ENCODE measurements at places on chromosomes 11 and 22.

DNA sequence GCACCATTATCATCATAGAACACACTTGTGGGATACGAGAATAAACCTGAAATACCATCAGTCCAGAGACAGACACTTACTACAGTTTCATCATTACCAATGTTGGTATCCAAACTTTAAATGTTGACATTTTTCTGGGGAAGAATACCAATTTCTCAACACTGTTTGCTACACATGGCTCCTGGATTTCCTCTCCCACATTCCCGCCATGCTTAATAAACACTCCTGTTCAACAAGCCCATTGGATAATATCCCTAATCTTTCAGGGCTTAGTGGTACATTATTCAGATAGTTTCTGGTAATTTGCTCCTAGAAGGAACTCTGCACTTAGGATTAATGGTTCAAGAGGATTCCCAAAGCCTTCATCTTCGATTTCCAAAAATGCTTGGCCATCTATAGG is 48.2 kb downstream of the CSF2RB start:
- H3K4me3 ChIP-seq = no peak overlapping the region
- no peak for DNase-seq
- no peaks in the 10 kb centered on the region for H3K36me3 ChIP-seq
- no peaks in the 10 kb centered on the region for H3K27me3 ChIP-seq

- H3K36me3 ChIP-seq = no peaks in the 10 kb centered on the region
- no peak for DNase-seq
- no peak overlapping the region for H3K4me3 ChIP-seq
Measured at GRCh38 chr11:36425561-36426081, 84.5 kb downstream of the TRAF6 start.

DNA sequence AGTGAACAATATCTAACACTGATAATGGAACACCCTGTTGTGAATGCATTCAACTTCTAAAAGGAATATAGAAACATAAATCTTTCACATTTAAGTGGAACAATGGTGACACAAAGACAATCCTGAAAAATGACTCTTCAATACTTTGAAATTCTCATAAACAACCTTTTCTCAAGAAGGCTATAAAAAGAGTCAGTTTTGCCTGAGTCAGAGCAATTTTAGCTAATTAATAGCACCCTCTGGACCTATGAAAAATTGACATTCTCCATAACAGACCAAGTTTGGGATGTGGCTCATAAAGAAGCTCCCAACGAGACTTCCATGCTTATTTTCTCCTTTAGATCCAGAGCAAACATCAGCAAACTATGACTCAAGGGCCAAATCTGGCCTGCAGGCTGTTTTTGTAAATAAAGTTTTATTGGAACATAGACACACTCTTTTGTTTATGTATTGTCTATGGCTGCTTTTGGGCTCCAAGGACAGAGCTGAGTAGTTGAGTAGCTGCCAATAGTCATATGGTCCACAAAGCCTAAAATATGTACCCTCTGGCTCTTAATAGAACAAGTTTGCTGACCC is 108.0 kb downstream of the MAML2 start:
- H3K4me1 ChIP-seq = peaks cover 54% of the 10 kb centered on the region
- H3K4me3 ChIP-seq = no peak overlapping the region

DNA sequence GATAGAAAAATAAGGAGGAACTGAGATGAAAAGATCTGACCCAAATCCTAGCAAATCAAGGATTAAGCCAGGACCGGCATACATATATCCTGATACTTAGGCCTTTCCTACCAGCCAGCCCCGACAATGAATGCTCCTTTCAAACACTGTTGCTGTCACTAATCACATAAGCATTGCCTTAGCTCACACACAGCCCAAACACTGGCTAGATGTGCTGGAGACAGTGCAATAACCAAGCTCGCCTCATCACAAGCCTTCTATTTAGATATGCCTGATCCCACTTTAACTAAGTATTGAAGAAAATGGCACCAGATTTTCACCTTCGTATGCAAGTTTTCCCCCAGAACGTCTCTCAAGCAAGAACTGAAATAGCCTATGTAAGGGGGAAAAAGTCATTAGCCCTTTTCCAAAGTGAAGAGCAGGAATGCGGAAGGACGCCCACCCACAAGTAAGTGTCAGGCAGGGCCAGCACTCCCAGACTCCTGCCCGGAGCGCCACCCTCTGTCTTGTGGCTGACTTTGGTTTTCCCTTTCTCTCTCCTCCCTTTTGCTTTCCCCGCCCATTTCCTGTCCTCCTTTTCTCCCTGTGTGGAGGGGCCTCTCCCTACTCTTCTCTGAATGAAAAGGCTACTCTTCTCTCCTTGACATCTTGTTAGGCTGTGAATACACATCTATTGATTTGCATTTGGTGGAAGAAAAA is 8.9 kb upstream of the OPCML start:
- H3K27me3 ChIP-seq = no peaks in the 10 kb centered on the region
- H3K27ac ChIP-seq = no peak overlapping the region
- DNase-seq = no peak
- H3K36me3 ChIP-seq = no peaks in the 10 kb centered on the region
- no peaks in the 10 kb centered on the region for H3K4me1 ChIP-seq

DNA sequence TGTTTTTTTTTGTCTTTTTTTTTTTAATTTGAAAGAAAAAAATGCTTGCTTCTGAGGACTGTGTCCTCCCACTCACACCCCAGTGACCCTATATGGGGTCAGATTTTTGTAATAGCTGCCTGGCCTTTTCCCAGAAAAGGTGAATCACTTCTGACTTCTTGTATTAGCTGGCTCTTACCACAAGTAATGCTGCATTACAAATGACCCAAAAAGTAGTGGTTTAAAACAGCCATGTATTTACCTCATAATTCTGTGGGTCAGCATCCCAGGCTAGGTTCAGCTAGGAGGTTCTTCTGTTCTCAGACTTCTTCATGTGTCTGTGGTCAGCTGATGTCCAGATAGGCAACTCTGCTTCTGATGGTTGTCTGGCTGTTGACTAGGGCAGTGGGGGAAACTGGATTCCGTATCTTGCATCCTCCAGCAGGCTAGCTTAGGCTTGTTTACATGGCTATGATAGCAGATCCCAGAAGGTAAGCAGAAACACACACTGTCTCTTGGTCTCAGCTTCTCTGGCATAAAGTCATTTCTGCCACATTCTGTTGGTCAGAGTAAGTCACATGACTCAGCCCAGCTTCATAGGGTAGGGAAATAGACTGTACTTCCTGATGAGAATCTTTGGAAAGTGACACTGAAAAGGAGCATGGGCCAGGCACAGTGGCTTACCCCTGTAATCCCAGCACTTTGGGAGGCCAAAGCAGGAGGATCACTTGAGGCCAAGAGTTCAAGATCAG is 19.5 kb downstream of the LHFPL7 start:
- no peaks in the 10 kb centered on the region for H3K4me1 ChIP-seq
- no peaks in the 10 kb centered on the region for H3K27me3 ChIP-seq
- no peaks in the 10 kb centered on the region for H3K36me3 ChIP-seq
